Right atrium auricular region (tissue), 2 donors: ENCODE measurements at places on chromosomes 4 and X. TPM values are rescaled to one million over a fixed set of nuclear protein-coding genes. Genes with fewer than 3 reads are reported as not detected.

DNA sequence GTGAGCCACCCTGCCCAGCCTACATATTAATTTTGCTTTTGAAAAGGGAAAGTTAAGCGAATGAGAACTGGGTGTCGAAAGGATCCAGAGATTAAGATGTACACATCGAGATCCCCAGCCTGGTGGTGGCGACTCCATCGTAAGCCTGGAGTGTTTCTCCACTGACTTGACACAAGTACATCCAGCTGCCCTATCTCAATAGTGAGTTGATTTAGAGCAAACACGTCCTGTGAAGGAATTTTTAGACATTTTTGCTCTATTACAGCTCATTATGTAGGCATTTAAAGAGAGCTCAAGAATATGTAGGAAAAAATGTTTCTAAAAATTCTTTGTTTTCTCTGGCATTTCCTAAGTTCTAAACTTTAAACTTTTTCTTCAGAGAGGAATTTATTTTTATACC, 11.7 kb upstream of the CLDN34 start:
- no peak for DNase-seq

The F9 gene
- total RNA-seq: not detected

DNA sequence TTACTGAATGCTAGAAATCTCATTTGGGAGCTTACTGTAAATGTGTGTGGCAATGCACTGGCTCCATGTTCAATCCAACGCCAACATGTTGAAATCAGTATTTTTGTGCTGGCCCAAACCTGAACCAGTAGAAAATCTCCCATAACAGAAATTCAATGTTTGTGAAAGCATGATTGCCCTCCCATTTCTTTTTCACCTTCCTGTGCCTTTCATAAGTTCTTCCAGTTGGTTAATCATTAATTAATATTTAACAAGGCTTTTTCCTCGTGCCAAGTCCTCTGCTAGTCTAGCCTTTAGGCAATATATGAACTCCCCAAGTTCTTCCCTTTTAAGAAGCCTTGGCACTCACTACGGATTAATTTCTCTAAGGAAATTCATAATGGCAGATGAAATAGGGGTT, 1.3 kb upstream of the PLS3 start:
- DNase-seq: no peak

DNA sequence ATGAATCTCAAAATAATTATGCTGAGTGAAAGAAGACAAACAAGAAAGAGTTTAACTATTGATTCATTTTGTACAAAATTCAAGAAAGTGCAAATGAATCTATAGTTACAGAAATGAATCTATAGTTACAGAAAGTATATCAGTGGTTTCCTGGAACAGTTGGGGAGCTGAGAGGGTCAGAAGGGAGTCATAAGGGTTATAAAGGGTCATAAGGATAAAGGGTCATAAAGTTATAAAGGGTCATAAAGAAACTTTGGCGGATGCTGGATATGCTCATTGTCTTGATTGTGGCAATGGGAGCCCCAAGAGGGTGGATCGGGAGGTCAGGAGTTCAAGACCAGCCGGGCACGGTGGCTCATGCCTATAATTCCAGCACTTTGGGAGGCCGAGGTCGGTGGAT, 26.0 kb upstream of the INTS6L start:
- DNase-seq: no peak

The PAK3 gene
- total RNA-seq: 0.85 TPM

- no peak for DNase-seq
Observed at GRCh38 chr4:74754218-74754617, 40.1 kb downstream of the BTC start.

The RADX gene
- 1.8 TPM for total RNA-seq

DNA sequence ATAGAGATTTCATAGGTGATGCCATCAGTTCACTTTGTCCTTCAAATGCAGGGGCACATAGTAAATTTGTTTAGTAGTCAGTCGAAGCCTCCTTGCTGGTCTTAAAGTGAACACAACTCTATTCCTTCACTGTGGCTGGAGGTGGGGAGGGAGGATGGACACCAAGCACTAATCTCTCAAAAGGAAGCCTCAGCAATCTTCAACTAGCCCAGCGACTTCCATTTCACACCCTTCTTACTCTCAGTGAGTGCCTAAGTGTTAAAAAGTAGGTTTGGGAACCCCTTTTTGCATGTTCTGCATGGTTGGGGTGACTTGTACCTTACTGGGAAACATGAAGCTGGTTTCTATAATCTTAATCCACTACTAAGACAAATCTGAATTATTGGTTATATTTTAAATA, 96.0 kb upstream of the GUCY1A1 start:
- DNase-seq: no peak

GRCh38 chrX:155246748-155247147, 17.5 kb downstream of the RAB39B start:
- no peak for DNase-seq

DNA sequence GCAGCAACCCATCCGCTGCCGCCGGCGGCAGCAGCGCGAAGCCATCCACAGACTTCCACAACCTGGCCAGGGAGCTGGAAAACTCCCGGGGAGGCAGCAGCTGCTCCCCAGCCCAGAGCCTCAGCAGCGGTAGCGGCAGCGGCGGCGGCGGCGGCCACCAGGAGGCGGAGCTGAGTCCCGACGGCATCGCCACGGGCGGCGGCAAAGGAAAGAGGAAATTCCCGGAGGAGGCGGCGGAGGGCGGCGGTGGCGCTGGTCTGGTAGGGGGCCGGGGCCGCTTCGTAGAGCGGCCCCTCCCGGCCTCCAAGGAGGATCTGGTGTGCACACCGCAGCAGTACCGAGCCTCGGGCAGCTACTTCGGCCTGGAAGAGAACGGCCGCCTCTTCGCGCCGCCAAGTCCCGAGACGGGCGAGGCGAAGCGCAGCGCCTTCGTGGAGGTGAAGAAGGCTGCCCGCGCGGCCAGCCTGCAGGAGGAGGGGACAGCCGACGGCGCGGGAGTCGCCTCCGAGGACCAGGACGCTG, 4.9 kb downstream of the PRDM8 start:
- peak; percentile 80 for DNase-seq

The MTMR8 gene
- total RNA-seq: 0.37 TPM

GRCh38 chr4:33696041-33696440, 2548.3 kb downstream of the ARAP2 start:
- DNase-seq: no peak

DNA sequence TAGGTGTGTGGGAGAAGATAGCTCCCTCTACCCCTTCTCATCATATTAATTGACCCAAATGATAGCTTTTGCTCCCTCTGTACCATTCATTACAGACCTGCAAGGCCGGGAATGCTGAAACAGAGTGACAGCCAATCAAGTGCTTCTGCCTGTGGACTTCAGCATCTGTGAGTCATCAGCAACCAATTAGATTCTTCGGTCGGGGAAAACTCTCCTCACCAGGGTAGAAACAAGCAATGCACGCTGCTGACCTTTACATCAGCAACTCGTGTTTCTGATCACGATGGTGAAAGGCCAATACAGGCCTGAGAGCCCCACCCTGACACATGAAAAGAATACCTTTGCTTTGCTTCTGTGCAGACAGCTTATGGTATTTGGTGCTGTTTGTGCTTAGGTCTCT, 347.2 kb upstream of the DDX53 start:
- no peak for DNase-seq

The NPY2R gene
- 0.12 TPM for total RNA-seq

DNA sequence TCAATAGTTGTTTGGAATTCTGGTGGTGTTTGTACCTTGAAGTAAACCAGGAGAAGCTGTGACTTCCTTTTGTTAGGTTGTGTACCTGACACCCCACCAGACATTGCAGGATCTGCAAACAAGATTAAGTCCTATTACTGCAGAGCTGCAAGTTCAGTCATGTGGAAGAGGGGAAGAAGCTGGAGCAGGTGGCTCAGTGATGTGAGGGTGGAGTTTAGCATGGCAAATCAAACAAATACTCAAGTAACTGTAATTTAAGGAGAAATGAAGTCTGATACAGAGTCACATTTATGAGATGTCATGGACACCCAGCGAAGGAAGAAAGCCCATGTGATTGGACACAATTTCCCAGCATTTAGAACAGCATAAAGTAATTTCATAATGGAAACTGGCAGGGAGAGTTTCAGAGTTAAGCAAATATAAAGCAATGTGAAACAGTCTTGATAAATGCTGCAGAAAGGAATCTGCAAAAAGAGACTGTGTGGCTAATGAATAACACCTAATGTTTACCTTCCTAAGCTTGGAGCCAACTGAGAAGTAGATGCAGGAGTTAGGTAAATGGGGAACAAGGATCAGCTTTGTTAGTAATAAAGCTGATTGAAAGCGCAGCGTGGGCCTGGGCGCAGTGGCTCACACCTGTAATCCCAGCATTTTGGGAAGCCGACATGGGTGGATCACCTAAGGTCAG, 249.1 kb downstream of the GBA3 start:
- no peak for DNase-seq

DNA sequence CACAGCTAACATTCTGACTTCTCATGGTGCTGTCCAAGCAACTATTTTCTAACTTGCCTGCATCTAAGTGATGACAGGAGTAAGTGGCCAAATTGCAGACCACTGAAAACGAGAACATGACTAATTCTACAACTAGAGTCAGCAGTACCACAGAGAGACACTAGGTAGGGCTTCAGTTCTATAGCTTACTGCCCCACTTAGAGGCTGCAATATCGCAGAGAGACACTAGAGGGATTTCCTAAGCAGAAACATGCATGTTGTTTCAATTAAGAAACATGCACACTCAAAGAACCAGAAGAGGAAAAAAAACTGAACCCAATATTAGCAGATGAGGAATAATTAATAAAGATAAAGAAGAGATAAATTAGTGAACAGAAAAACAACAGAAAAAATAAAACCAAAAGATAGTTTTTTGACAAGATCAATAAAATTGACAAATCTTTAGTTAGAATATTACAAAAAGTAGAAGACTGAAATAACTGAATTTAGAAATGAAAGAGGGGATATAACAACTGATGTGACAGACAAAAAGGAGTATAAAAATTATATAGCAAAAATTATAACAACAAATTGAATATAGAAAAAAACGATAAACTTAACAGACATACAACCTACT, 100.8 kb downstream of the SPIN4 start:
- DNase-seq: no peak

The FGD1 gene
- total RNA-seq: 6.6 TPM

DNA sequence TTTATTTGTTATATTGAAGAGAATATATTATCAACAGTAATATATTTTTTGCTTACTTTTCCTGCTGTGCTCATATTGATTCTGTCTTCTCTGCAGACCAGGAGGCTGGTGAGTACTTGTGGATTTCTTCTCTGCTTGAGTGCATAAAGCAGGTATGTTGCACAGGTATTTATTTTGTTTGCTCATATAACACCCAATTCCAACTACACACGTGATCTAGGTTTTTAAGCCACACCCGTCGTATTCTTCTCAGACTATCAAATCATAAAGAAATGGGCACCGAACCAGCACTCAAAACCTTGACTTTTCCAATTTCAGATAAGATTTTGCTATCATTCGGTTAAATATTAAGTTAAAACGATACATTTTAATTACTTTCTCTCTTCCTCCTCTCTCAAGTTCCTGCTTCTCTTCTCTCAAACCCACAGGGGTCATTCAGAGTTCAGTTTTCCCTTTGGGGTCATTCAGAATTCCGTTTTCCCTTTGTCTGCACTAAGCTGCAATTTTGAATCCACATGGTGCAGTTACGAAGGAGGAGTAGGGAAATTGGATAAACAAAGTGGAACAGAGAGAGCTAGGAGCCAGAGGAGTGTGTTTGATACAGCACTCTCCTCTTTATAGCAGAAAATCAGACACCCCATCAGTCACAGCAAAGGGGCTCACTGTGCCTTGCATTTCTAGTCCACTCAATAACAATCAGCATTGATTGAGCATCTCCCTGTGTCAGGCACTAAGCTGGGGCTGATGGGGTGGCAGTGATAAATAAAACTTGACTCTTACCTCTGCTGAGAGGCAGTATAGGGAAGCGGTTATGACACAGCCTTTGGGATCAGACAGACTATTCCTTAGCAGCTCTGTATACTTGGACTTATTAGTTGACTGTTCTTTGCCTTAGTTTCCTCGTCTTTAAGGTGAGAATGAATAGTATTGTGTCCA, at the start of gene ADH1C:
TSS of gene ADH1C (minus strand) at position 145 of the 936 bp plus-strand sequence. CDS start at position 74, 71 bp downstream.
- no peak for DNase-seq

The SPON2 gene
- total RNA-seq: 20.8 TPM

DNA sequence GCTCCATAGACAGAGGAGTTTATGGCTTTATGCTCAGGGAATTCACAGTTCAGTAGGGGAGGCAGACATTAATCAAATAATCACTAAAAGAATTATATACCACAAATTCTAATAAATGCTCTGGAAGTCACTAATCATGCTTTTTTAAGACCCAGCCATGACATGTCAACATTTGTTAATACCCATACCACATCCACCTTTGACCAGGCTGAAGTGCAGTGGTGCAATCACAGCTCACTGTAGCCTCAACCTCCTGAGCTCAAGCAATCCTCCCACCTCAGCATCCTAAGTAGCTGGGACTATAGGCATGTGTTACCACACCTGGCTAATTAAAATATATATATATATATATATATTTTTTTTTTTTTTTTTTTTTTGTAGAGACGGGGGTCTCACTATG, 12.8 kb upstream of the SCD5 start:
- no peak for DNase-seq

DNA sequence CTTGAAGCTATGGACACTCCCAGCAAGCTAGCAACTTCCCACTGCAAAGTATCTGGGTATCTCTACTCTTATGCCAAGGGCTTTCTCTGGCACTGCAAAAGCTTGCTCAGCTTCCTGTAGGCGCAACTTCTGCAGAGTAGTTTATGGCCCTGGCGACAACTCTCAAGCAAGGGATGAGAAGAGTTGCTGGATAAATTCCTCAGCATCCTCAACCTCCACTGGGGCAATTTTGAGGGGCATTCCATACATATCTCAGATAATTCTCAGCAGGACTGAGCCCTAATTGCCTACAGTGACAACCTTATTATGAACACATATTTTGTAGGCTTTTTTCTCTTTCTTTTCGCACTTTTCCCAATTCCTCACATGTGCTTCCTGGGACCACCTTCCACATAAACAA, 31.2 kb upstream of the TAB3 start:
- DNase-seq: no peak

GRCh38 chr4:2796849-2797544, 4.1 kb downstream of the SH3BP2 start:
- no peak for DNase-seq

GRCh38 chr4:182435401-182435800, 192.2 kb downstream of the TENM3 start:
- DNase-seq: no peak

- peak; percentile 79 for DNase-seq
Observed at GRCh38 chr4:24210332-24210902, 320.6 kb upstream of the PPARGC1A start.

The WAS gene
- 3.0 TPM for total RNA-seq

The UGT8 gene
- 0.11 TPM for total RNA-seq
